Cardiac muscle cell (in vitro differentiated cells and primary cell): ENCODE measurements at places on chromosomes 5 and 9. TPM values are rescaled to one million over a fixed set of nuclear protein-coding genes. Genes with fewer than 3 reads are reported as not detected.
A peak's percentile ranks its signal among the peaks of the same experiment; 100 is the strongest.

GRCh38 chr5:139814704-139815280 lies 19.2 kb downstream of the PSD2 start:
- H3K36me3 ChIP-seq, result no peaks in the 10 kb centered on the region
- no peaks in the 10 kb centered on the region for H3K4me1 ChIP-seq
- no peak overlapping the region for H3K27ac ChIP-seq
- DNase-seq, result no peak
- no peak overlapping the region for H3K4me3 ChIP-seq

- no peaks in the 10 kb centered on the region for H3K36me3 ChIP-seq
- no peak overlapping the region for H3K4me3 ChIP-seq
- no peaks in the 10 kb centered on the region for H3K27me3 ChIP-seq
- H3K27ac ChIP-seq, result no peak overlapping the region
- DNase-seq, result no peak
- H3K4me1 ChIP-seq, result no peaks in the 10 kb centered on the region
Measured at GRCh38 chr5:142473038-142473437, 148.2 kb upstream of the SPRY4 start.

DNA sequence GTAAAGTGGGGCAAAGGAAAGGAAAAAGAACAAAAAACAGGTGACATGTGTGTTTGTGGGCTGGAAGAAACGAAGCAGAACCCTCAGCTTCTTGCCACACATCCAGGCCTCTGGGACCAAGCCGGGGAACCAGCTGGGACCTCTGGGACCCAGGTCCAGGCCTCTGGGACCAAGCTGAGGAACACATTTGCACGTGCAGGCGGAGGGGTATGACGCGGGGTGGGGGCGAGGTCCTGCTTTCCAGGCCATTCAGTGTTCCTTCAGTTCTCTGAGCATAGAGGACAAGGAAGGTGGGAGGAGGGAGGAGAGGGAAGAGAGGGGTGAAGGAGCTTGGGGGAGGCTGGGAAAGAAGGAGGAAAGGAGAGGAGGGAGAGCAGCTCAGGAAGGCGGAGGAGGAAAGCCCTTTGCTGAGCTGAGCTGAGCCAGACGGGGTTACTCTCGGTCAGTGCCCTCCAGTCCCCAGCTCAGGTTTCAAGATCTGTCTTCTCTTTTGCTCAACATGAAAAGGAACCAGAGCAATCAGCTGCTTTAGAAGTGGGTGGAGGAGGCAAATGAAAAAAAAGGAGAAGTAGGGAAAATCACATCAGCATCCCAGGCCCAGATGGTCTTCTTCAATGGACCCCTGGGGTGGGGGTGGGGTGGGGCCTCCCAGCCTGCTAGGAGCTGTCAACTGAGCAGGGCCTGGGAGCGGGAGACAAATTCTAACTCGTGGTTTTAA lies 59.1 kb downstream of the ABCA1 start:
- H3K4me1 ChIP-seq, result peaks cover 35% of the 10 kb centered on the region
- peak; percentile 87 for DNase-seq
- no peaks in the 10 kb centered on the region for H3K27me3 ChIP-seq
- H3K36me3 ChIP-seq, result no peaks in the 10 kb centered on the region

Gene CCNJL
- total RNA-seq, result 14.2 and 16.1 TPM in 2 replicates

Gene NFIL3
- total RNA-seq, result 16.8 and 19.7 TPM in 2 replicates

Gene PTGES
- 1.4 and 1.9 TPM in 2 replicates for total RNA-seq

- H3K4me3 ChIP-seq, result no peak overlapping the region
- H3K27me3 ChIP-seq, result no peaks in the 10 kb centered on the region
- H3K27ac ChIP-seq, result no peak overlapping the region
- H3K4me1 ChIP-seq, result no peaks in the 10 kb centered on the region
- H3K36me3 ChIP-seq, result no peaks in the 10 kb centered on the region
Measured at GRCh38 chr5:57716661-57717060, 234.1 kb upstream of the ACTBL2 start.

- DNase-seq, result peak; percentile 50
- H3K27me3 ChIP-seq, result peaks cover 29% of the 10 kb centered on the region
- peaks cover 6% of the 10 kb centered on the region for H3K4me1 ChIP-seq
- H3K36me3 ChIP-seq, result no peaks in the 10 kb centered on the region
Measured at GRCh38 chr9:4489562-4489918, 728 bp upstream of the SLC1A1 start.

- H3K27me3 ChIP-seq, result no peaks in the 10 kb centered on the region
- H3K4me1 ChIP-seq, result no peaks in the 10 kb centered on the region
- no peak for DNase-seq
- no peaks in the 10 kb centered on the region for H3K36me3 ChIP-seq
- H3K27ac ChIP-seq, result no peak overlapping the region
Measured at GRCh38 chr9:71814815-71815214, 46.5 kb upstream of the CEMIP2 start.

DNA sequence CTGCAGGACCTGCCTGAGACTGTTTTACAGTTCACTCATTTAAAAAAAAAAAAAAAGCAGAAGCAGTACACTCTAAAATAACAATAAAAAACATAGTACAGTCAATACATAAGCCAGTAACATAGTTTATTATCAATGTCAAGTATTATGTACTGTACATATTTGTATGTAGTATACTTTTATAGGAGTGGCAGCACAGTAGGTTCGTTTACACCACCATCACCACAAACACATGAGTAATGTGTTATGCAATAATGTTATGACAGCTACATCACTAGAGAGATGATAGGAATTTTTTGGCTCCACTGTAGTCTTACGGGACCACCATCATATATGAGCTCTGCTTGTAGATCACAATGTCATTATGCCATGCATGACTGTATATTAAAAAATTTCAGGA lies 462.8 kb downstream of the ISL1 start:
- H3K4me1 ChIP-seq, result peaks cover 4% of the 10 kb centered on the region
- no peak for DNase-seq
- H3K27me3 ChIP-seq, result no peaks in the 10 kb centered on the region

- H3K4me3 ChIP-seq, result no peak overlapping the region
- H3K27me3 ChIP-seq, result no peaks in the 10 kb centered on the region
- DNase-seq, result no peak
- H3K36me3 ChIP-seq, result peaks cover 39% of the 10 kb centered on the region
- H3K4me1 ChIP-seq, result peaks cover under 1% of the 10 kb centered on the region
- no peak overlapping the region for H3K27ac ChIP-seq
Measured at GRCh38 chr5:176355400-176356178, 6.0 kb downstream of the KIAA1191 start.

GRCh38 chr5:59992206-59992605 lies 98.7 kb upstream of the PDE4D start:
- no peaks in the 10 kb centered on the region for H3K36me3 ChIP-seq
- H3K4me1 ChIP-seq, result no peaks in the 10 kb centered on the region
- H3K27me3 ChIP-seq, result no peaks in the 10 kb centered on the region
- H3K4me3 ChIP-seq, result no peak overlapping the region

DNA sequence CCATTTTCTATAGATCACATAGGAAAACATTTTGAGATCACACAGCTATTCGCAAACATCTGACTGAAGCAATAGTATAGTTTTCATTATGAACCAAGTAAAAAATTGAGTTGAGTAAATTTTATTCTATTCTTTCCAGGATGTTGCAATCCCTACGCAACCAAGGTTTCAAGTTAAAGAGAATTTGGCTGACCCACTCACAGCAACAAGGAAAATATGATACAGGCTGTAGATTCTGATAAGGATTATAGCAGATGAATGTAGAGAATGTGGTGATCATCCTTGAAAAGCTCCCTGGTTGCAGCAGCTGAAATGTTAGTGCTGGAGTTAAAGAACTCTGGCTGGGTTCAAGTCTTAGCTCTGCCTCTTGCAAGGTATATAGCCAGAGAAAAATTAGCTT lies 4.7 kb downstream of the ABCA1 start:
- H3K36me3 ChIP-seq, result no peaks in the 10 kb centered on the region
- no peak overlapping the region for H3K27ac ChIP-seq
- peaks cover 9% of the 10 kb centered on the region for H3K4me1 ChIP-seq
- no peak for DNase-seq

DNA sequence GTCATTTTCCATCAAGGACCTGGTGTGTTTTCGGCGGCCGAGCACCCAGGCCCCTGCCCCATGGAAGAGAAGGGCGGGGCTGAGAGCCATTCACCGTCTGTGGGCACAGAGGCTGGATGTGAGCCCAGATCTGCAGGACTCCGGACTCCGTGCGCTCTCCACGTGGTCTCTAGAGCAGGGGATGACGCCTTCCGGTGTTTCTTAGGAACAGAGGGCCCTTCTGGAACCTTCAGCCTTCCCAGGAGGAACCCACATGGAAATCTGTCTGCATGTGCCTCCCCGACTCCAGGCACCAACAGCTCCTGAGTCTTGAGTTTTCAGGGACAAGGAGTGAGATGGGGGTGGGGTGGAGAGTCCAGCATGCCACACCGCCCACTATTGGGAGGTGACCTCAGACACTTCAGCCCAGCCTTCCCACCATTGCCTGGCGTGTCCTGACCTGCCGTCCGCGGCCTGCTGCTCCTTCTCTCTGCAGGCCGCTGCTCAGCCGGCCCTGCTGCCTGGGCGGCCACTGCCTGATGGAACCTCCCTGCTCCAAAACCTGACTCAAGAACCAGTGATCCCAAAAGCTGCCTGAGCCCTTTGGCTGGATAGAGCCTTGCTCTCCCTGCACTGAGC lies 2.4 kb upstream of the RXRA start:
- no peaks in the 10 kb centered on the region for H3K27me3 ChIP-seq
- H3K36me3 ChIP-seq, result no peaks in the 10 kb centered on the region
- H3K4me3 ChIP-seq, result no peak overlapping the region
- H3K4me1 ChIP-seq, result peaks cover 73% of the 10 kb centered on the region

GRCh38 chr5:89983216-89983615 lies 426.3 kb downstream of the CETN3 start:
- no peaks in the 10 kb centered on the region for H3K27me3 ChIP-seq
- H3K4me1 ChIP-seq, result peaks cover 6% of the 10 kb centered on the region
- DNase-seq, result no peak

GRCh38 chr9:99154356-99154755 lies 49.4 kb downstream of the TGFBR1 start:
- no peak overlapping the region for H3K4me3 ChIP-seq
- no peaks in the 10 kb centered on the region for H3K4me1 ChIP-seq
- H3K27me3 ChIP-seq, result no peaks in the 10 kb centered on the region
- DNase-seq, result no peak
- H3K27ac ChIP-seq, result no peak overlapping the region

- DNase-seq, result no peak
- no peaks in the 10 kb centered on the region for H3K27me3 ChIP-seq
- no peak overlapping the region for H3K27ac ChIP-seq
Measured at GRCh38 chr9:112012026-112012902, 115.7 kb downstream of the UGCG start.

Gene MARCOL
- not detected in 2 replicates for total RNA-seq

DNA sequence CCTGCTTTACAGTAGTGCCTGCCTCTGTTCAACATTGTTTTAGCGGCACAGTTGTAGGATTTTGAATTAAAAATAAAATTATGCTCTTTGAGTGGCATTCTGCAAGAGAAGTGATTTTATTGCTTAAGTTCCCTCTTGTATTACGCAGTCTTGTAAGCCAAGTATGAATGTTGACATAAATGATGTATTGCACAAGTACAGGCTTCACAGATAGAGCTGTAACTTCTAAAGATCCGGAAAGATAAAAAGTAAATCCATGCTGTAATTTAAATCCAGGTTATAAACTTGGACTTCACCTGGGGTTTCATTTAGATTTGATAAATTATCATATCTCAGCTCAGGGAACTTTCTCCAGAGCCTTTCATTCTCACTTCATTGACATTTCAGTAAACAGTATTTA lies 1114.7 kb downstream of the PTPRD start:
- no peaks in the 10 kb centered on the region for H3K36me3 ChIP-seq
- H3K4me3 ChIP-seq, result no peak overlapping the region
- no peaks in the 10 kb centered on the region for H3K27me3 ChIP-seq
- H3K4me1 ChIP-seq, result no peaks in the 10 kb centered on the region
- no peak overlapping the region for H3K27ac ChIP-seq

DNA sequence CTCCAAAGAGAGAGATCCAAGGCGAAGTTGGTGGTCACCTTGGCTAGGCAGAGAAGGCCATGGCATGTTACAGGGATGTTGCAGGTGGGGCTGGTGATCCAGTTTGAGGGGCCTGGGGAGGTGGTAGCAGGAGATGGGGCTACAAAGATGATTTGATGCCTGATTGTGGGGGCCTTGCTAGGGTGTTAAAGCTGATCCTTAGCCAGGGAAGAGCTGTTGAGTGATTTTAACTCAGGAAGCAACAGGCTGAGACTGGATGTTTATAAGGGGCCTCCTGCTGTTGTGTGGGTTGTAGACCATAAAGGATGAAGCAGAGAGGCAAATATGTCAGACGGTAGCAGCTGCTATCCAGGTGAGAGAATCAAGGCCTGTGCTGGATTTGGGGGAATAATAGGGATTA lies 19.0 kb upstream of the SMAD5 start:
- no peaks in the 10 kb centered on the region for H3K4me1 ChIP-seq
- H3K27ac ChIP-seq, result no peak overlapping the region
- DNase-seq, result no peak
- H3K4me3 ChIP-seq, result no peak overlapping the region
- H3K36me3 ChIP-seq, result no peaks in the 10 kb centered on the region

DNA sequence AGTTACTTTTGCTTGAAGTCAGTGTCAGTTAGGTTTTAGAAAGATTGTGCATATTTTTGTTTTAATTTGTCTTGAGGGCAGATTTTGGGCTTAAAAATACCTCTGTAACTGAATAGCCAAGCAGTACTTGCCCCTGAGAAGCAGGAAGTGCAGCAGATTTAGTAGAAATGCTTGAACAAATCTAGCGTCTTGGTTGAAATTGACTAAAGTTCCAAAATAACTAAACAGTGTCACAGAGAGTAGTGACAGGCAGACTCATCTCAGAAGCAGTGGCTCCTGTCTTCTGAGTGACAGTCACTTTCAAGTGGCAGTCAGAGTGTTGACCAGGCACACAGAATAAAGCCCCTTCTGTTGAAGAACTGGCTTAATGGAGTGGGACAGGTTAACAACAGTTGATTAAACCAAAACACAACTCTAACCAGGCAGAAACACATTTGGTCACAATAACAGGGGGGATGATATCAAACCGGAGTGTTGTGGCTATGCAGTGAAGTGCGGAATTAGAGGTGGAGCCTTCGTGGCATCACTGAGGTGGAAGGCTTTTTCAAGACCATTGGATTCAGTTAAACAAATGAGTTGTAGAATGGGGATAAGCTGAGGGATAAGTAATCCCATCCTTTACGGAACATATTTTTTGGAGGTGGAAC lies 29.1 kb downstream of the TRIO start:
- H3K27ac ChIP-seq, result peak overlapping the region; percentile 65
- H3K4me1 ChIP-seq, result peaks cover 40% of the 10 kb centered on the region
- no peaks in the 10 kb centered on the region for H3K27me3 ChIP-seq
- no peak for DNase-seq
